ENCODE measurements at places on chromosomes 6 and 20.

GRCh38 chr6:148629592-148630465 is 117.0 kb upstream of the UST start:
- no peak for DNase-seq

GRCh38 chr20:63402860-63403220 is 41.7 kb upstream of the CHRNA4 start:
- DNase-seq: no peak

DNA sequence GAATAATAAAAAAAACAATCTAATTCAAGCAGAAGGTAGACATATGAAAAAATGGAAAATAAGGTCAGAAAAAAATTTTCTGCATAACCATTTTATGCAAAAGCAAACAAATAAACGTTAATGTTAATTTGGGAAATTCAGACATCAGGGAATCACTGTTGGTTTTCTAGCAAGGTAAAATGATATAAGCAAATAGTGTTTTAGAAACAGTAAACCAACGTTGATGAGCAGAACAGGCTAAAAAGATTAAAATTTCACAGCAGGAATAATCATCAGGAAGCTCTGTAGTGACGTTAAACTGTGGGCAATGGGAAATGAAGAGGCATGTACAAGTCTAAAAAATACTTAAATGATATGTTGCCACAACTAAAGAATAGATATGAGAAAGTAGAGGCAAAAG is 54.5 kb upstream of the HMGCLL1 start:
- DNase-seq: no peak

DNA sequence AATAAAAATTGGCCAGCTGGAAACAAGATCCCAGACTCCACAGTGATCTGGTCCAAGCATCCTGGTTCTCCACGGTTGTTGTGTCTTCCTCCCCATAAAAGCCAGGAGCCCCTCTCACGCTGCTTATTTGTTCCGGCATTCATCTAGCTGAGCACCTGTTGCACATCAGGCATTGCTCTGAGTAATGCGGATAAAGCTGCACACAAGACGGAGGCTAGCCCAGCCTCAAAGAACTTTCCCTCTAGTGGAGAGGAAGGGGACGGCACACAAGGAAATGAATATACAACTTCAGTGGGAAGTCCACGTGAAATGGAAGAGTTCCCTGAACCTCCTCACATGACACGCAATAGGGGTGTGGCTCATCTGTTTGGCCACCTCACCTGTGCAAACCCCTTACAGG is 30.3 kb upstream of the NXT1 start:
- peak; percentile 22 for DNase-seq

GRCh38 chr20:57323034-57323433 is 6.6 kb upstream of the SPO11 start:
- no peak for DNase-seq

DNA sequence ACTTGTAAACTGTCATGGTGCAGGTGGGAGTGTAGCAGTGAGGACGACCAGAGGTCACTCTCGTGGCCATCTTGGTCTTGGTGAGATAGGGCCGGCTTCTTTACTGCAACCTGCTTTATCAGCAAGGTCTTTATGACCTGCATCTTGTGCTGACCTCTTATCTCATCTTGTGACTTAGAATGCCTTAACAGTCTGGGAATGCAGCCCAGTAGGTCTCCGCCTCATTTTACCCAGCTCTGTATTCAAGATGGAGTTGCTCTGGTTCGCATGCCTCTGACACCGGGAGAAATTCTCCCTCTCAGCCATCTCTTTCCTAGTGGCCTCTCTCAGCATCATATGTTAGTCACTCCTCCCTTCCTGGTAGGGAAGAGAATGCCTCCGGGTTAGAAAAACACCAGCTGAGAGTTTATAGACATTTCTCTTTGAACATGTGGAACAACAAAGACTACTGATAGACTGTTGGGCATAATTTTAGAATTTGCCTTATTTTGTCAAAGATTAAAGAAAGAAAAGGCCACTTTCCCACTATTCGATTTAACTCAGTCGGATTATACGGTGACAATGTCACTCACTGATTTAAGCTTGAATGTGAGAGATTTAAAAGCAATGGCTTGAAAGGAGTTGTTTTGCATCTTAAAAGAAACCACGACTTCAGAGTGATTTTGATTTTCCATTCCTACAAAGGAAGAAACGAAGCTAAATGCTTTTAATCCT is 67.9 kb upstream of the SNX9 start:
- no peak for DNase-seq

DNA sequence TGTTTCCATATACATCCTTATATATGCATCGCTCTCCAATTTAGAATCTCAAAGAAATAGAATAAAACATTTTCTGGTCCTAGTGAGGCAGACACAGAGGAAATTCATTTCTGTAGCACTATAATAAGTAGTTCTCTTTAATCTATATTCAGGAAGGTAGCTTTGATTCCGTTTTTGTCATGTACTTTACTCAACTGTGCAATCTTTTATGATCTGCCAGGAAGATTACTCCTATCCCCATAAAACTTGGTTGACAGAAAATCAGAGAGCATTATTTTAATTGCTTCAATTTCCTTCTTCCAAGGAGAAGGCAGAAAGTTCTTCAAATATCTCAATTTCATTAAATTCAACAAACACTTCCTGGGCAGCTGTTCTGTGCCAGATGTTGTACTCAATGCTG is 10.6 kb upstream of the CLIC5 start:
- DNase-seq: no peak

- DNase-seq: peak; percentile 66
Observed at GRCh38 chr20:11676630-11677287, 240.9 kb upstream of the BTBD3 start.

- no peak for DNase-seq
Observed at GRCh38 chr20:10524643-10525042, 89.5 kb downstream of the SLX4IP start.

DNA sequence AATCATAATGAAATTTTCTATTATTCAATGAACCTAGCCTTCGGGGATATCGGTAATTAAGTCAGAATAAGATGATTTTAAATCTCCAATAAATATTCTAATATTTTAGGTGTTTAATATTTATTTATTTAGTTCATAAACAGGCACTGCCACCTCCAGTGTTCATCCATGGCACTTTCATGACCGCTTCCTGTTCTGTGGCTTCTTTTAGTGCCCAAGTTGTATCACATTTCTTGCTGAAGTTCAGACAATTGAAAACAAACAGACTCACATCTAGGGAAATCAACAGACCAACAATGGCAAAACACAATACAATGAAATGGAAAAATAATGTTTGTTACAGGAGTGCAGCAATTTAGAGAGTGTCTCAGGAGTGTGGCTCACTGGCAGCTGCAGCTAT is 26.0 kb downstream of the HDDC2 start:
- no peak for DNase-seq

- no peak for DNase-seq
Observed at GRCh38 chr20:8036771-8037170, 17.2 kb upstream of the TMX4 start.

DNA sequence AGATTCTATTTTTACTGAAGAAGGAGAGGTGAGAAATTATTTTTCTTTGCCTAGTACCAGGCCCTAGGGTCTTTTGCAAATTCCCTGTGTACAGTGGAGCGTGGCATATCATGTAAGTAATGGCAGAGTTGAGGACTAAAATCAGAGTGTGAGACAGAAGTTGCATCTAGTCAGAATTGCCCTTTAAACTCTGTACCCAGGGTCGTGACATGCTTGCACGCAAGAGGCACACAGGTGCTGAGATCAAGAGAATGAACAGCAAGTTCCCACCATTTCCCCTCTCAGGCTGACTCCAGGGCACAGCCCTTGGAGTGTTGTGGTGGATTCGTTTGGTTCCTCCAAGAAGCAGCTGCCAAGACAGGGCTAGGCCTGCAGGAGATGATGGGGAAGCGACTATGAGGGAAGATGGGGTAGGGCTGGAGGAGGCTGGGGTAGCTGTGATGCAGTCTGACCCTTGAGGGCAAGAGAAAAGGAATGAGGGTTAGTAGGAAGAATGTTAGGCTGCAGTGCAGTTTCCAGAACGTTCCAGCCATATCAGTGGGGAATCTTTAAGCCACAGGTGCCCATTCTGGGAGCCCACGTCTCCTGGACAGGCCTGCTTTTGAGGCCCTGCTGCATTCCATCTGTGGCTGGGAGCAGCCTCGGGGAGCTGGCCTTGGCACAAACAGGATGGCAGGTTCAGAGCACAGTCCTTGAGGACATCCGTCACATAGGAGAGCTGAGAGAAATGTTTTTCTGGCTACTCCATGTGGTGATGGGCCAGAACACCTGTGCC is 6.9 kb downstream of the NELFCD start:
- DNase-seq: no peak

DNA sequence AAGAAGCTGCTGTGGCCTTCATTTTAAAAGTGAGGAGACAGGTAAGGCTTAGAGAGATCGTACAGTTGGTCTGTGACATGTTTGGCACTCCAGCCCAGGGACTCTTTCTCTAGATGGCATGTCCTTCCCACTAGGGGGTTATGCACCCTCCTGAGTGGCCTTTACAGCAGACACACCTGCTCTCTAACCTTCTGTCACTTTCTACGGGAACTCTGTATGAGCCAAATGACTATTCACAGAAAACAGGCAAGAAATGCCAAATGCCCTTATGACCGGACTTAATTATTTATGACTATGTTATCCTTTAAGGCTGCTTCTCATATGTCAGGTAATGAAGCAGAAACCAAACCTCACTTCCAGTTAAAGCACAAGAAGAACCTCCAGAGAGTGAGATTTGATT is 91.2 kb downstream of the MAP3K5 start:
- no peak for DNase-seq

GRCh38 chr6:46541556-46541955 is 50.3 kb upstream of the RCAN2 start:
- no peak for DNase-seq

DNA sequence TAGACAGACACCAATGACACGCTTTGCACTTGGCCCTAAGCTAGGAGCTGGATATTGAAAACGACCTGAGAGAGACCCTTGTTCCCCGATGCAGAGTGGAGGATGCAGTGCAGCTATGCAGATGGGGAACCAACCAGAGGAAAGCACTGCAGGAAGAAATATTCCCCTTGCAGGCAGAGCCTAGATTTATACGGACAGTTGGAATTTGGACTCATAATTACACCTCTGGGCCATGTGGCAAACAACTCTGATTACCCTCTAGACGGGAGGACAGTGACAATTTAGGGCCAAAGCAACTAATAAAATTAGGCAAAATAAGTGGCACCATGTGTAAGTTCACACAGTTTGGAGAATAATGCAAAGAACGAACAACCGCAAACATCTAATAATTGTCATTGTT is 12.3 kb downstream of the PMEPA1 start:
- no peak for DNase-seq

DNA sequence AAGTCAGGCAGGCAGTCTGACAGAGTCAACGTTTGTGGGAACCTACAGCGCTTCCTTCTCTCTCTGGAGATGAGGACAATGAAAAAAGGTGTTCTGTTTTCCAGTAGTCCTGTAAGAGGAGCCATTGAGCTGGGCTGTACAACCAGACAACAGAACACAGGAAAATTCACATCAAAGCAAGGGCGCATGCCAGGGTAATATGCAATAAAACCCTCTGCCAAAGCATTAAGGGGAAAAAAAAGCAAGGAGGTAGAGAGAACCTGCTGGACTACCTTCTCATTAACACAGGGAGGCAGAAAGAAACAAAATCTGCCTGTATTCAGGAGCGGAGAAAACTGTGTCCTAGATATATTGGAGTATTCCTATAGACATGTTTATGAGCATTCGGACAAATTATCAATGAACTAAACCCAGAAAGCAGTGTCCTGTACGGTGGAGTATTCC is 1.3 kb downstream of the RNF24 start:
- peak; percentile 47 for DNase-seq

DNA sequence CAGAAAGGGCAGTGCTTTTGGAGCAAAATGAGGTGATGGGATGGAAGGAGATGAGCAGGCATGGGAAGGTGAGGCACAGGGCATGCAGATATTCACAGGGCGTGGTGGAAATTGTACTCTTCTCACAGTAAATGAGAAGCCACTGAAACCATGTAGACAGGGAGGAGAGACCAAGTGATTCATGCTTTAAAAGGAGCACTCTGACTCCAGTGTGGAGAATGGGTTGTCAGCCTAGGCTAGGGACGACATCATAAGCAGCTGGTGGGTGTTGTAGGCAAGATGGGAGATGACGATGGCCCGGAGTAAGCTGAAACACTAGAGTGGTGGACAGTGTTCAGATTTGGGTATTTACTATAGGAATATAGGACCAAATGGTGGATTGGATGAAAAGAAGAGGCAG is 18.4 kb downstream of the PDE7B start:
- no peak for DNase-seq

- no peak for DNase-seq
Observed at GRCh38 chr6:49988900-49989299, 19.5 kb upstream of the DEFB113 start.

DNA sequence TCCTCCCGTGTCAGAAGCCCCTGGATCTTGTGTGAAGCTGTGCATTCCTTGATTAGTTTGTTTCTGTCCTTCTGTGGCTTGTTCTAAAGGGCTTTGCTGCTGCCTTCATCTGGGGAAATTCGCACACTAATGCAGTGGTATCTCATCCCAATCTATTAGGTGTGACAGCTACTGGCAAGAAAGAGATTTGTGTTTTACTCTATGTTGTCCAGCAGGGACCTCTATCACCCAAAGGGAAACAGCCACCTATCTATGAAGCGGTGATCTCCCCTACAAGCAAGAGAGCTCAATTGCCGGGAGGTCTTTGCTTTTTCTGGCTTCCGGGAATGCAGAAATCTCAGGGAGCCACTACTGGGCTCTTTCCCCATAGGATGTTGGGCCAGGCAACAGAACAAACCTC is 151.8 kb downstream of the NRN1 start:
- DNase-seq: no peak

GRCh38 chr6:33248643-33248931 is 23.1 kb downstream of the VPS52 start:
- DNase-seq: peak; percentile 19

GRCh38 chr6:147974376-147974775 is 368.3 kb upstream of the SASH1 start:
- no peak for DNase-seq

GRCh38 chr6:20350215-20350614 is 51.5 kb upstream of the E2F3 start:
- DNase-seq: no peak

DNA sequence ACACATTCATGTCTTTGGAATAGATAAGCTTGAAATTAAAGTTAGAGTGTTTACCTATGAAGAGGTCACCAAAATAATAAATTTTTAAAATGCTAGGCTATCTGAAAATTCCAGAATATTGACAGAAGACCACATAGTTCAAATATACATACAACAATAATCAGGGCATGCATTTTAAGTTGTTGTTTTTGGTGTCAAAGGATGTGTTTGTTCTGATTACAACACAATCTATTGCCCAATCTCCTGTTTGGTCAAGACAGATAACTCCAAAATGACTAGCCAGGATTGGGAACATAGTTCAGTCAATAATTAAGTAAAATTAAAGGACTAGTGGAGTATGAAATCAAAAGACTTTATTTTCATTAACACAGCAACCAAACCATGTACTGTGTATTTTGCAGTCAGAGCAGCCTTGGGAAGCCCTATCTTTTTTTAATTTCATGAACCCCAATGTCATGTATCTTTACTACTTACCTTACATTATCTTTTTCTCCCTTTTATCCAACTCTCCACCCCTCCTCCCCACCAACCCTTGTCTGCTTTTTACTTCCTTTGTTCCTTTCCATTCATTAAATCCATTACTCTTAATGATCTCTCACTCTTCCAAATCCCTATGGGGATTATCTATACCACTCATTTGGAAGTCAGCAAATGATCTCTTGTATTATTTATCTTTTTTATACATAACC is 111.2 kb downstream of the CDK19 start:
- DNase-seq: no peak

Data from HEK293T (cell line).